Esophagus squamous epithelium (tissue), 5 donors: ENCODE measurements at places on chromosomes 4 and X.

DNA sequence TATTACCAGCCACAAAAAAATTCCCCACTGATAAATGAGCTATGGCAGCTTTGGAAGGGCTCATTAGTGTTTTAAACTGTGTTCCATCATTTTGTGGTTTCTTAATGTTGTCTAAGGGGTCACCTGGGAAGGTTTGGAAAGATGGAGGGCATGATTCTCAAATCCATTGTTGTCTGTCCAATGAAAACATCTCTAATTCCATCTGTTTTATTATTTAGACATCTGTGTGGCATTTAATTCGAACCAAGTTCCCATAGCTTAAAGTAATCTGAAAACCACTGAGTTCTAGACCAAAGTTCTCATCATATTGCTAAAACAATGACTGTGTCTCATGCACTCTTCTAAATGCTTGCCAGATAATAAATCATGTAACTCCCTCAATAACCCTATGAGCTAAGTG is 103.8 kb upstream of the PPP3CA start:
- no peak for DNase-seq

- DNase-seq, result no peak
Observed at GRCh38 chr4:68572653-68573170, 3.4 kb downstream of the UGT2B17 start.

- no peak for DNase-seq
Observed at GRCh38 chrX:67545893-67546495, 2.2 kb downstream of the AR start.

DNA sequence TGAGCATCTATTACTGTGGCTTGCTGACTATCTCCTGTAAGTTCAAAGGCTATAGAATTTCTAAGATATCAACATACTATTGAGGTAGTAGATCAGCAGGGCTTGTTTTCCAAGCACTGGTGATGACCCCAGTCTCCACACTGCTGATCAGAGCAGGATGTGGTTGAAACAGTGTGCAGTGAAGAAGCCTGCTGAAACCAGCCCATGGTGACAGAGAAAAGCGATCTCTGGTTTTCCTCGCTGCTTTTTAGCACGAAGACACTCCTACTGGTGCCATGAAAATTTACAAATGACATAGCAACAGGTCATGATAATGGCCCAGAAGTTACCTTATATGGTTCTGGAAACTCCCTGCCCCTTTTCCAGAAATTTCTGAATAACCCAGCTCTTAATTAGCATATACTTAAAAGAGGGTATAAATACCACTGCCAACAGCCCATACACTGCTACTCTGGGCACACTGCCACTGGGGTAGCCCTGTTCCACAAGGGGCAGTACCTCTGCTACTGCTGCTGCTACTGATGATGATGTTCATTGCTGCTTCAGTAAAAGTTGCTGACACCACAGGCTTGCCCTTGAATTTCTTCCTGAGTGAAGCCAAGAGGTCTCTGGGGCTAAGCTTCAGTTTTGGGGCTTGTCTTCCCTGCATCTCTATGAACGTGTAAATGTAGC is 1689.5 kb upstream of the PCDH10 start:
- no peak for DNase-seq

DNA sequence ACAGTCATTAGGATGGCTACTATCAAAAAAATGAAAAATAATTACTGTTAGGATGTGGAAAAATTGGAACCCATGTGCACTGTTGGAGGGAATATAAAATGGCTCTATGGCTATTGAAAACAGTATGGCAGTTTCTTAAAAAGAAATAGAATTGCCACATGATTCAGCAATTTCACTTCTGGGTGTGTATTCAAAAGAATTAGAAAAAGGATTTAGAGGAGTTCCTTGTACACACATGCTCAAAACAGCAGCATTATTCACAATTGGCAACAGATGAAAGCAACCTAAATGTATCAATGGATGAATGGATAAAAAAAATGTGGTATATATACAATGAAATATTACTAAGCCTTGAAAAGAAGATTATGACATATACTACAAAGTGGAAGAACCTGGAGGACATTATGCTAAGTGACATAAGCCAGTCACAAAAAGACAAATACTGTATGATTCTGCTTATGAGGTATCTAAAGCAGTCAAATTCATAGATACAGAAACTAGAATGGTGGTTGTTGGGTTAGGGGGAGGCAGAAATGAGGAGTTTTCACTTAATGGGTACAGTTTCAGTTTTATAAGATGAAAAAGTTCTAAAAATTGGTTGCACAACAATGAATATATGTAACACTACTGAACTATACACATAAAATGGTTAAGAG is 123.2 kb downstream of the ELOVL6 start:
- no peak for DNase-seq

- no peak for DNase-seq
Observed at GRCh38 chr4:107693132-107693531, 26.9 kb downstream of the PAPSS1 start.

DNA sequence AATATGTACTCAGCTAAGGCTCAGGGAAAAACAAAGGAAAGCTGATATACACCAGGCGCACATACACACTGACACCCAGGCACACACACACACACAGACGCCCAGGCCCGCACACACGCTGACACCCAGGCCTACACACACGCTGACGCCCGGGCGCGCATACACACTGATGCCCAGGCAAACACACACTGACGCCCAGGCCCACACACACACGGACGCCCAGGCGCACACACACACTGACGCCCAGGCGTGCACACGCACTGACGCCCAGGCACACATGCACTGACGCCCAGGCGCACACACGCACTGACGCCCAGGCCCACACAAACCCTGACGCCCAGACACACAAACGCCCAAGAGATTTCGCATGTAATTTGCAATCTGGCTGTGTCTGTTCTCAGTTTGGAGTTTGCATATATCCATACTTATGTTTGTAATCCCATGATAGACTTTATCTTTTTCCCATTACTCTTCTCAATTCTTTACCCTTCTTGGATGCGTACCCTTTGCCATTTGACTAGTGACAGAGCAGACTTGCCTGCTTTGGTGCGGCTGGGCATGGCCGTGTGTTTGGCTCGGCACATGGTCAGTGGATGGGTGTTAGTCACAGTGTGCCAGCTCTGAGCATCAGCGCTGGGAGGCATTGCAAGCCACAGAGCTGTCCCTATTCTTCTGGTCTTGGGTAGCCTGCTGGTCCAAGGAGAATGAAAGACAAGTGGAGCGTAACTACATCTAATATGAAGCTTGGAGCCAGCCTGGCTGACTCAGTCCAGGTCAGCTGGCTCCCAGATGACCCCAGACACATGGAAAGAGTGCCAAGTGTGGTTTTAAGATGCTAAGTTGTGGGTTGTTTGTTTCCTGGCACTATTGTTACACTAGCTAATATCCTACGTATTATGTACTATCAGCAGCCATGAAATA is 632.4 kb upstream of the ZFP42 start:
- no peak for DNase-seq

DNA sequence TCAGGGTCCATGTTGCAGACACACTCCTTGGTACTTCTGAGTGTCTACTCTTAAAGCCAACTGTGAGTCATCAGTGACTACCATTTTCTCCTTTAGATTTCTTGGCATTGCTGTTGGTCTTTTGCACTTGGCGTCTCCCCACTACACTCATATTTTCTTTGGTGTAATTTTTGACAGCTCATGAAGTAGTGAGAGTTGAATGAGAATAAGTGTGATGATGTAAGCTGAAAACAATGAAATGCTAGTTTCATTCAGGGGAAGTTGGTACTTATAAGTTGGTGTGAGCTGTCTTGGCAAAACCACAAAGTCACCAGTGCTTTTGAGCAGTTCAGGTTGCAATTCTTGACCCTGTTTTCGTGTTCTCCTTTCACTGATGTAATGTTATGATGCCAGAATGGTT is 142.9 kb upstream of the ARX start:
- DNase-seq, result no peak

DNA sequence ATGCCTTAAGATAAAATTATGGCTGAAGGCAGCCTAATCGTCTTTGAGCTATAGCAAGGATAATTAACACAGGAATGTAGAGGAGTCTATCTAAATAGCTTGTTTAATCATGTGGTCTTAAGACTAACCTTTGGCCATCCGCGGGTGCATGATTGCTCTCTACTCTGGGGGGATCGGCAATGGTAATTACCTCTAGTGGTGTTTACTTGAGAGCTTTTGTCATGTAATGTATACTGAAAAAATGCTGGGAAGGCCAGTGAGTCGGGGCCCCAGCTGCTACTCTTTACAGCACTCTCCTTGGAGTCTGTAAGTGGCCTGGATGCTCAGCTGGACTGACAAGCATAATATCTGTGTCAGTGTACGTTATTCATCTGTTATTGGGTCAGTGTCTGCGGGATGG is 65.5 kb upstream of the GNPDA2 start:
- no peak for DNase-seq

- no peak for DNase-seq
Observed at GRCh38 chrX:147847999-147848398, 63.7 kb upstream of the FMR1 start.

DNA sequence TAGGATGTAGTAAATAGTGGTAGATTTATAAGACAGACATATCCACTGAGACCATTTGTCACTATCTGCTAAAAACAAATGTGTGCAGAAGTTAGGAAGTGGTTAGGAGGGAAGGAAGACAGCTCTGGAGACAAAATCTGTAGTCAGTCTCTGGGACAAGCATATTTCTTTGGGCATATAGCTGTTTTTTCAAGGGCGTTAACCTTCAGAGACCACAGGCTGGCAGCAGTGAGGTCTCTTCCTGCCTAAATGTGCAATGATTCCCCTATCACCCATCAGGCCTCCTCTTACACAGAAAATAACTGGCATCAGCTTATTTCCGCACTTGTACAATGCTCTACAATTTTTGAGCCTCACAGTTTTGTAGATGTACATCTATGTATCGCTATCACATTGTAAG is 6.5 kb downstream of the TMEM150C start:
- no peak for DNase-seq

- DNase-seq, result no peak
Observed at GRCh38 chr4:185395238-185395955, at the start of gene LRP2BP. Gene LRP2BP (minus strand): TSS chr4:185395924. CDS start chr4:185378186, 17,738 bp downstream.

DNA sequence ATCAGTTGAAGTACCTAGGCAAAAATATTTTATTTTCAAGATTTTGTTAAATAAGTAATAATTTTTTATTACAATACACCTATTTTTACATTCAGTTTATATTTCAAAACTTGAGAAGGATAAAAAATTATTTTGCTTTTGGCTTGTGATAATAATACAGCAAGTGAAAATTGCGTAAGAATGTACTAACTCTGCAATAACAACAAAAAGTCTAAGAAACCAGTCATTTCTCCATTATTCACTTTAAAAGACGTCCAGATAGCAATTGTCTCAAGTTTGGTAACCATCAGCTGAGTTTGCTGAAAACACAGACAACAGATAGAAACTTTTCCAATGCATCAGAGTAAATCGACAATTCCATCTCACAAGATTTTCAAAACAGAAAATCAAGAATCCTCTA is 12.1 kb downstream of the CXCL8 start:
- no peak for DNase-seq

- no peak for DNase-seq
Observed at GRCh38 chr4:84673475-84674240, 90.7 kb downstream of the CDS1 start.

DNA sequence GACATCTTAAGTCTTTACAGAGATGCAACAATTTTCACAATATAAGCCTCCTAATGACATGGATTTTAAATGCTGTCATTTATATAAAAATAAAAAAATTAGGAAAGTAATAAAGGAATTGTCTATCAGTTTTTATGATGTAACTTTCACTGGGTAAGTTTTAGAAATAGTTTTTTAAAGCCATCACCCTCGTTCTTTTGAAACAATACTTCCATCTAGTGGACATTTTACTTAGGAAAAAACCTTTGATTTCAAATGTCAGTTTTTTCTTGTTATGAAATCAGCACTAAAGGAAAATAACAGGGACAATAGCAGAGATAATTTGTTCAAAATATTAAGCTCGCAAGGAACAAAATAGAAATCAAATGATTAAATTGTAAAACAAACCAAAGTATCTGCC is 24.3 kb upstream of the NDNF start:
- DNase-seq, result no peak

GRCh38 chrX:9482408-9482807 is 17.6 kb downstream of the TBL1X start:
- no peak for DNase-seq

- DNase-seq, result no peak
Observed at GRCh38 chrX:51395480-51395809, 62.8 kb downstream of the NUDT10 start.

DNA sequence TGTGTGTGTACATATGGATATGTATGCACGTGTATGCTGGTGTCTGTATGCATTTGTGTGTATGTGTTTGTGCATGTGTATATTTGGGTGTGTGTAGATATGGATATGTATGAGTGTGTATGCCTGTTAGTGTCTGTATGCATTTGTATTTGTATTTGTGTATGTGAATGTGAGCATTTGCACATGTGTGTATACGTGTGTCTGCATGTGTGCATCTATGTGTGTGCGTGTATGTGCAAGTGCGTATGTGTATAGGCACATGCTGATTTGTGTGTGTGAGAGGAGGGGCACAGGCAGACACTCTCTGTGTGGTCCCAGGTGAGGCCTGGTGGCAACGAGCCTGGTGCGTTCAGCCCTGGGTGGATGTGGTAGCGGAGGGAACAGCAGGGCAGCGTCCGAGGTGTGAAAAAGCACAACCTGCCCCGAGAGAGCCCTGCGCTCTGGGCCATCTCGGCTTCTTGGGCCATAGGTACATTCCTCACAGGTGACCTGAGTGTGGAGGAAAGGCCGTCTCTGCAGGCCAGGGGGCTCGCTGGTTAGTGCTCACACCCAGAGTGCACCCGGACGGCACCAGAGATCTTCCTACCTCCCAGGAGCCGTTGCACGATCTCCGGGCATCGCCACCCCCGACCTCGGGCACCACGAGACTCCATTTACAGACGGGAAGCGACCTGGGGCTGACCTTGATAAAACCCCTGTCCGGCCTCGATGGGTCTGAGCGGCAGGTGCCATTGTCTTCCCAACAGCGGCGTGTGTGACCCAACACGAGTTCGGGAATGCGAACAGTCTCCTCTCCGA is 45.0 kb downstream of the ASMT start:
- DNase-seq, result no peak

DNA sequence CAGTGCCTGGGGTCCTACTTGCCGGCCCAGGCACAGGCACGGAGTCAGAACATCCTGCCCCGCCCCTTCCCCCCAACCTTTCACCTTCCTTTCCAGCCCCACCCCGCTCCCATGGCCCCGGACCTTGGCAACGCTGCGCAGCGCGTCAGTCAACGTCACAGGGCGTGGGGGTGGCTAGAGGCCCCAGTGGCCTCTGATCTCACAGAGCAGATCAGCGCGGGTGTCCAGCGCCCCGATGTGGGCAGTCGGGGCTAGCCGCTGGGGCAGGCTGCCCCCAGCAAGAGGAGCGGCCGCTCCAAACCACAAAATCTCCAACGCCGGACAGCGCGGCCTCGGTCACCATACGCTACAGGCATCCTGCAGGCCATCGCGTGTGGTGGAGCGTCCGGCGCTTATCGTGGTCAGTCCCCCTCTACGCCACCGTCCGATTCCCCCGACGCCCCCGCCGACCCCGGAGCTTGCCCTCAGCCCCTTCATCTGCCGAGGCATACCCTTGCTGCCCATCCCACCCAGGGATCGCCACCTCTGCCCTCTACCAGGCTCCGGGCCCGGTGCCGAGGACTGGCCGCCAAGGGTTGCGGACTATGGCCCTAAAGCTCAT is 69.6 kb upstream of the APOOL start:
- DNase-seq, result no peak

DNA sequence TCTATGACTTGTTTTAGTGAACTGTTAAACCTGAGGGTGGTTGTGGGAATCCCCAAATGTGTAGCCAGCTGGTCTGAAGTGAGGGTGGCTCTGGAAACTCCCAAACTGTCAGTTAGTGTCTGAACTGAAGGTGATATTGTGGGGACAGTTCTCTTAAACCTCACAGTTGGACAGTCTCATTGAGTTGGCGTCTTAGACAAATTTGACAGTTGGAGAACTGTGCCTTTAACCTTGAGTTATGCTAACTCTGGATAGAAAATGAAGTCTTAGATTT is 20.7 kb upstream of the CTSO start:
- no peak for DNase-seq
